ENCODE measurements at places on chromosomes 1 and 21.

DNA sequence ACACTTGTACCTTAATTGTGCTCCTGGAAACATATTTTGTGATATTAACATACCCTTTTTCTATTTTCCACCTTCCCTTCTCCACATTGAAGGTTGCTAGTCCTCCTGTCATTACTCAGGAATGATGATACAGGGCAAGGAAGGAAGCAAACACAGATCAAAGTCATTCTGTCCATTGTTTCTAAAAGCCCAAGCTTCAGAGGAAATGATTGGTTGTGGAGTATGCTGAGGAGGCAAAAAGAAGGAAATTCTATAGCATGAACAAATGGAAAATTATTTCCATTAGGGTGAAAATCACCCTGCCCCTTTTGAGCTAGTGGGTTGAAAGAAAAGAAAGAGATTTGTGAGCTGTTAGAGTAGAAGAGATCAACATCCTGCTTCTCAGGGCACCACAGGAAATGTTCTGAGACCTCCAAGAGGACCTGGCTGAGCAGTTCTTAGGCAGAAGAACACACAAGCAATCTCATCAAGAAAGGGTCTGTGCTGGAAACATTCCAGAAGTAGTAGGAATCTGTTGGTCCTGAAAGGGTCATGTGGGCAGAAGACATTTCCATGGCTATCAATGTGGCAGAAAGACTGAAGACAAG is 29.0 kb upstream of the PRRX1 start:
- no peak for DNase-seq

- no peak for DNase-seq
Measured at GRCh38 chr1:110259770-110260169, 49.7 kb downstream of the KCNC4 start.

DNA sequence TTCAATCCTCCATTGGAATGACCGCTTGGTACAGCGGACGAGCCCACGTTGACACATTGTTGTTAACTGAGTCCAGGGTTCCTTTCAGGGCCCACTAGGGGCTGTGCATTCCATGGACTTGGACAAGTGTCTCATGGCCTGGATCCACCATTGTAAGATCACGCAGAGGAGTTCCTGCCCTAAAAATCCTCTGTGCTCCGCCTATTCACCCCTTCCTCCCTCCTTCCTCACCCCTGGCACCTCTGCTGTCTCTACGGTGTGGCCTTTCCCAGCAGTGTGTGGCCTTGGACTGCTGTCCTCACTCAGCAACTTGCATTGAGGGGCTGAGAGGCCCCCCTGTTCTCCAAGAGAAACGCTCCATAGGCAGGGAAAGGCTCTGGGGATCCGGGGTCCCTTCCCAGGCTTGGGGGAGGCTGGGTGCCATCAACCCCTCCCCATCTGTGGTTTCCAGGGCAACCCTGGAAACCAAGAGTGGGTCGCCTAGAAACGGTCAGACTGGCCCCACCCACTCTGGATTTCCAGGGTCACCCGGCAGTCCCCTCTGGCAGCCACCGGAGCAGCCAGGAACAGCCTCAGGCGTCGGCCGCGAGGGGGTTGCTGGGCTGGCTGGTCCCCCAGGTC is 50.9 kb downstream of the MEGF6 start:
- DNase-seq, result no peak

DNA sequence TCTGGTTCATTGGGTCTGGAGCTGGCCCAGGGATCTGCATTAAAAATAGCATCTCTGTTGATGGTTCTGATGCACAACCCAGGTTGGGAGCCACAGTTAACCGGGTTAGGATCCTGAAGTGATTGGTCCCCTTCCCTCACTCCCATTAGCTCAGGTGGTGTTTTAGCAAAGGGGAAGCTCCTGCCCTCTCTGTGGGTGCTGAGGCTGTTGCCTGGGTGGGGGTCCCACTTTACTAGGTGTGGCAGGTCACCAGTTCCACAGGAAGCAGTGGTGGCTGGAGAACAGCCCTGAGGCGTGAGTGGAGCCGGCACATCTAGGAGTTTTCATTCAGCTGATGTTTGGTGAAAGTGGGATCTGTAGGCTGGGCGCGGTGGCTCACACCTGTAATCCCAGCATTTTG is 86.5 kb downstream of the MAN1C1 start:
- DNase-seq, result no peak

- no peak for DNase-seq
Measured at GRCh38 chr1:4422504-4423289, 231.7 kb upstream of the AJAP1 start.
